Activated CD4-positive, CD25-positive, alpha-beta regulatory T cell treated with anti-CD3 and anti-CD28 coated beads, Interleukin-2, amount 50 U/mL, for 24 hours (primary cell): ENCODE measurements at places on chromosomes 12 and 14.

DNA sequence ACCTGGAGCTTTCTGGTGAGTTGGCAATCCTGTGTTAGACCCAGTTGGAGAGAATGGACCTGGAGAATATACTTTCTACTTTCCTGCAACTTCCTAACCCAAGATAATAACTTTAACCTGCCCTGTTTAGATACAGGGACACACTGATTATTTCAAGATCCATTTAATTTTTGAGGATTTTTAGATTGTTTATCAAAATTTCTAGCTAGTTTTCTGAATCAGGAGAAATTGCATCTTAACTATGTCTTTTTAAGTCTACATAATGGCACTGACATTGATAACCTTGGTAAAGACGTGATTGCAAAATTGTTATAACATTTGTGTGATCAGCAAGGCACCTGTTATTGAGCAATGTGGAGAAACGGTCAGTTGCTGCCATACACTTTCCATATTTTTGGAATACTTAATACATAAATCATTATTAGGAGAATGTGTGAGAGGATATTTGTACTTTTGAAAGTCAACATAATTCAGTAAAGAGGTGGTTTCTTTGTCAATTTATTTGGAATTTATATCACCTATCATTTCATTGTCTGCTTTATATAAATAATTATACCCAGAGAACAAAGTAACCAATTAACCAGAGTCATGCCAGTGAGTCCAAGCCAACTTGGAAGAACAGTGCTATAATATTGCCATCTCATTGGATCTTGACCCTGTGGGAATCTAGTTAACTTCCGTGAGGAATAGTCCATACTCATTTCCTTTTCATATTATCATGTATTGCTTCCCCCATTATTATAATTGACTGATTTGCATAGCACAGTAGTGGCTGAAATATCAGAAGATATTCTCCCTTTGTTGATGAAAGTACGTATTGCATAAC is 28.4 kb downstream of the NFYB start:
- ATAC-seq: no peak

GRCh38 chr12:102759466-102759865 is 157.6 kb downstream of the PAH start:
- no peak for ATAC-seq

DNA sequence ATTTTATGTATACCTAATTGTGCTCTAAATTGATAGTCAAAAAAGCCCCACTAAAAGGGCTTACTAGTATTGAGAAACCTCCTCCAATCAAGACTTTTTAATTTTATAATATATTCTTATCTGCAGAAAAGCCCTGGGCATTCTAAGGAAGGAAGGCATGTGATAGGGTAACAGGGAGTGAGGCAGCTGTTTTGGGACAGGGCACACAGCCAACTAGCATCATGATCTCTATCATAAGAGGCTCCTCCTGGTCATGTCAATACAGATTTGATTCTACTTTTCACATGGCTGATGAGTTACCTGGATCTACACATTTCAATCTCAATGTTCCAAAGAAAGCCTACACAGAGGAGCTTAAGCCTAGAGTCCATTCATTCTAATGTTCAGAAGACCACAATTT is 9.1 kb downstream of the ADAM20 start:
- no peak for ATAC-seq

DNA sequence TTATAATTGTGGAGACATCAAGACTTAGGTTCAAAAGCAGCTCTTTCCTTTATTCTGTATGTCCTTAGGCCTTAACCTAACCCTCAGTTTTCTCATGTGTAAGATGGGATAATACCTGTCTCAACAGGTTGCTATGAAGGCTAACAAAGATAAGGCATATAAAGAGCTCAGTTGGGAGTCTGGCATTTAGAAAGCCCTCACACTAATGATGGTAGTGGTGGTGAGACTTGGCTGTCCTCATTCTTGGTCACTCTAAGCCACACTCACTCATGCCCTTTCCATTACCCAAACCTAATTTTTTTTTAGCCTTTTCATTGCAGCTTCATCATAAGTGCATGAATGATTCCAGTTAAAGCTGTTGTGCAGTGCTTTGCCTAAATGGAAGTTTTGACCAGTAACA is 137.3 kb downstream of the TGFB3 start:
- no peak for ATAC-seq

DNA sequence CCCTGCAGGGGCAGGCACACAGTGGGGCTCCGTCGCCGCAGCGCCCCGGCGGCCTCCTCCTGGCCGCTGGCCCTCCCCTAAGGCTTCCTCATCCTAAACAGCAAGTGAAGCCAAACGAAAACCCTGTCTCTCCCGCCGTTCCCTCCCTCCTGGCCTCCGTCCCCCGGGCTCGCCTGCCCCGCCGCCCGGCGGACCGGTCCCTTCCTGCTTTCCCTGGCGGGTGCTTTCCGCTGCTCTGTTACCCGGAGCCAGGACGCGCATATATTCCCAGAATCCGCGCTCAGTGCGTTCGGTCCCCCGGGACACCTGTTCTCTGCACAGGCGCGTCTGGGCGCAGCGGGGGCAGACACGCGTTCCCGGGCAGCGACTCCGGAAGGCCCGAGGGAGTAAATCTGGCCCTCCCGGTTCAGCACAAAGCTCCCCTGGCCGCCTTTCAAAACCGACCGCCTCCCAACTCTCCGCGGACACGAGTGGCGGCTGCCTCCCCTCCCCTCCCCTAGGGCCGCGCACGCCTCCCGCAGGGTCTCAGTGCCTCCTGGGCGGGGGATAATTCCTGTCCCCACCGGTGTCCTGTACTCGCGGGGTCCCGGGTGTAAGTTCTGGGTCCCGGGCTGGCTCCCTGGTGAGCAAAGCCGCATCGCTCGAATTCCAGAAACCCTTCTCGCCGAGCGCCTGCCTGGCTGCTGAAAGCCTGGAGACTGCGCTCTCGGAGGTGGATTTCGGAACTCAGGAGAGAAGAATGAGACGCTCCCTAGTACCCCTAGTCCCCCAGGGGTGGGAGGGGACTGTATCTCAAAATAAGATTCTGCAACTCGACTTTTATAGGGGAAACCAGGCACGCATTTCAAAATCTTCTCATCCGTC is 21.4 kb upstream of the CEP170B start:
- ATAC-seq: no peak

GRCh38 chr12:7066596-7066995 is 6.1 kb downstream of the C1S start:
- ATAC-seq: no peak

DNA sequence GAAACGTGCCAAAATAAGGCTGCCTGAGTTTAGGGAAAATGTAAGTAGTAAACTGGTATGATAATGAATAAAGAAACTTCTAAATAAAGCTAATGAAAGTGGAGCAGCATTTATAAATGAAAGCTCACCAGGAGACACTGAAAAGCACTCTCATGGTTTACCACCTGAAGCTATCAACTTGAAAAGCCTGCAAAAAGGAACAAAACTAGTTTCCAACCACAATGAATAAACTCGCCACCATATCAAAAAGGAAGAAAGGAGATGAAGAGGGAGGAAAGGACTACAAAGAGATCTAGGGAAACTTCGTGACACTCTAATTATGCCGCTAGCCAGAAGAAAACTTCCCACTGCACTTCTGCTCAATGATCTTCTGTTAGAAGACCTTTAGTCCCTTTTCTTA is 66.7 kb downstream of the MED13L start:
- ATAC-seq: no peak
